ENCODE measurements at places on chromosomes 3 and 15.

- DNase-seq = no peak
Measured at GRCh38 chr3:17390785-17391184, 351.6 kb downstream of the TBC1D5 start.

DNA sequence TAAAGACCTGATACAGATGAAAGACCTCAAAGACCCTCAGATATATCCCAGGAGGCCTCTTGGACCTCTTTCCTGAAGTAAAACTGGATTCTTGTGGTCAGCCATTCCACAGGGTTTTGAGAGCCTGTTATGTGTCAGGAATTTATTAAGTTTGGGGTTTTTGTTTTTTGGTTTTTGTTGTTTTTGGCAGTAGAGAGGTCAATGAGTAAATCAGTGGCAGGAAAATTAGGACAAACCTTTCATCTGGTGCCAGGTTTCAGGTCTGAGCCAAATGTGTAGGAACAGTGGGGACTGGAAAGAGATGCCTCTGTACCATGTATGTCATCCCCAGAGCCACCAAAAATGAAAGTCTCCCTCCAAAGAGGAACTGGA is 520.4 kb upstream of the MDFIC2 start:
- no peak for DNase-seq

DNA sequence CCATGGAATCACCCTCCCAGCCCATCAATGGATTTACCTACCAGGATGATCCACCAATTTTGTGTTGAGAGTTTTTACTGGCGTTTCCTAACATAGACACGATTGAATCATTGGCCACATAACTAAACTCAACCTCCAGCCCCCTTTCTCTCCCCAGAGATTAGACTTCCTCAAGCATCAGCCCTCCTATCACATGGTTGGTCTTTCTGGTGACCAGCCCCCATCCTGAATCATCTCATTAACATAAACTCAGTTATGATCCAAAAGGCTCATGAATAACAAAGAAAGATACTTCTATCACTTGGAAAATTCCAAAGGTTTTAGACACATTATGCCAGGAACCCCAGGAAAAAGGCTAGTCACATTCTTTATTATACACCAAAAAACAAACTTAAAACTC is 21.2 kb downstream of the PRKAR2A start:
- DNase-seq = no peak

DNA sequence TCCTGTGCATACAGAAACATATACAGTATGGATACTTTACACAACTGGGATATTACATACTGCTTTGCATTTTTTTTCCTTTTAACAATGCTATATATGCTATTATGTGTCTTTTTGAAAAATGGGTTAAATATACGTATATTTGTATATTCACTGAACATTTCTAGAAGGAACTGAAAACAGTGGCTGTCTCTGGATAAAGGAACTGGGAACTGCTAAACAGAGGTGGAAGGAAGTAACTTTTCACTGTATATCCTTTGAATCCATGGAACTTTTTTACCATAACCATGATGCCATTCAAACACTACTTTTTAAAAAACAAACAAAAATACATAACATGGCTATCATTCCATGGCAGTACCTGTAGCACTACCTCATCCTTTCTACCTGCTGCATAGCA is 1.8 kb downstream of the MTFMT start:
- DNase-seq = no peak

- no peak for DNase-seq
Measured at GRCh38 chr3:110711851-110712516, 359.6 kb upstream of the NECTIN3 start.

DNA sequence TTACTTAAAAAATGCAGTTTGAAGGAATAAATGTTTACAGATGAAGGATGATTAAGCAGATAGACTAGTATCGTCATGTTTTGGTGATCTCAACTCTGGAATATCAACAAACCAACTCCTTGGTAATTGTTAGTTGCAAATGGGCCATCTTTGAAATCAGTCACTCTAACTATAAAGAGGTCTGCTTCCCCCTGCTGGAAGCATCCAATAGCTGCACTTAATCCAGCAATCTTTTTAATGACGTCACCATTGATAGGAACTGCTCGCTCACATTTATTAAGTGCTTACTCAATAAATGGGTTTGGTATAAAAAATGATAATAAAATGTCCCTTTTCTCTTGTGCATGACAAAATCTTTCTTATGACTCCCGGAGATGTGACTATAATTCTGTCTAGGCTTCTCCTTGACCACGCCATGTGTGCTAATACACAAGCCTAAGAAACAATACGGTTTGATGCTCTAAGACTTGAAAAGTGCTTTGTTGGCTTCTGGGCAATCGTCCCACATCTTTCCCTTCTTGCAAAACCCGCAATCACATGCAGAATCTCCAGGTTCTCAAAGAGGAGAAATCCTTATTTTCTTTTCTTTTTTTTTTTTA is 227.6 kb upstream of the POU1F1 start:
- DNase-seq = no peak

DNA sequence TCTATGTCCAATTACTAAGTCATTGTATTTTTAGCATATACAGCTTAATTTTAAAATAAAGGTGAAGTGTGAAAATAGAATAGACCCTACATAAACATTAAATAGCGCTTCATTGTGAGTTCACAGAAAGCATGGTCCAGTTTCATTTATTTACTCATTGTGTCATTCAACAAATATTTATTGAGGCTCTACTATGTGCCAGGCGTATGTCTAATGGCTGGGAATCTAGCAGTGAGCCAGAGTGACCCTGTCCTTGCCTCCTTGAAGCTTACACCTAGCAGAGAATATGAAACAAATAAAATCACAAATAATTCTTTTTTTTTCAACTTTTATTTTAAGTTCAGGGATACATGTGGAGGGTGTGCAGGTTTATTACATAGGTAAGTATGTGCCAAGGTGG is 161.7 kb downstream of the CFAP20DC start:
- no peak for DNase-seq
